ENCODE measurements at places on chromosomes 6 and 20. TPM values are rescaled to one million over a fixed set of nuclear protein-coding genes. Genes with fewer than 3 reads are reported as not detected.

The ID4 gene
- 66.9 TPM for total RNA-seq

The BCAS4 gene
- 18.7 TPM for total RNA-seq

The BANF2 gene
- total RNA-seq, result not detected

The HUS1B gene
- 2.3 TPM for total RNA-seq

DNA sequence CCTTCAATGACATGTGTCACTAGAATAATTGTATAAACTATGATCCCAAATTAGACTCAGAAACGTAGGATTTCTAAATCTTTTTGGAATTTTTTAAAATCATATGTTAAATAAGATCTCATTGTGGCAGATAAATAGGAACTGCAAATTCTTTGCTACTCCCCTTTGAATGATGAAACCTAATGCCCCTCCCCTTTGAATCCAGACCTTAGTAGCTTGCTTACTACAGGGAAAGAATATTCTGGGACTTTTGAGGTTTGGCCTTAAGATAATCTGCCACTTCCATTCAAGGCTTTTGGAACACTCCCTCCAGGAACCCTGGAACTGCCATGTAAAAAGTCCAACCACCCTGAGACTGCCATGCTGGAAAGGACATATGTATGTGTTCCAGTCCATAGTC lies 7.1 kb downstream of the TDP2 start:
- ATAC-seq, result no peak

GRCh38 chr6:42790549-42791181 lies 8.8 kb downstream of the BICRAL start:
- no peak for ATAC-seq

GRCh38 chr20:58219342-58219700 lies 9.1 kb downstream of the ANKRD60 start:
- no peak for ATAC-seq

GRCh38 chr6:137850816-137851602 lies 16.1 kb upstream of the TNFAIP3 start:
- no peak for ATAC-seq

DNA sequence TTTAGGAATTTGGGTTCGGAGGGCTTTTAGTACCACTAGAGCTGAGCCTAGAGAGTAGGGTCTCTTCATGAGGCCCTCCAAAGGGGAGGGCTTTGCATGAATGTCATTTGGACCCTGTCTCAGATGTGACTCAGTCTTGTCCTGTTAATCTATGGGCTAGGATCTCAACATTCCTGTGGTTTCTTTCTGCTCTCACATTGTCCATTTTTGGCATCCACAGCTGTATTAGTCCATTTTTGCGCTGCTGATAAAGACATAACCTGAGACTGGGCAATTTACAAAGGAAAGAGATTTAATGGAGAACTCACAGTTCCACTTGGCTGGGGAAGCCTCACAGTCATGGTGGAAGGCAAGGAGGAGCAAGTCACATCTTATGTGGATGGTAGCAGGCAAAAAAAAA lies 61.0 kb downstream of the CRYBG1 start:
- no peak for ATAC-seq

- no peak for ATAC-seq
These were observed 19.4 kb downstream of the CASS4 start for GRCh38 chr20:56431471-56431870.
